AG04450 (cell line): ENCODE measurements at places on chromosomes 5 and 9.

- DNase-seq, result no peak
These were observed 176.4 kb downstream of the PDZD2 start for GRCh38 chr5:31815376-31815775.

- no peak for DNase-seq
These were observed 8.4 kb downstream of the BRD3OS start for GRCh38 chr9:134033516-134034214.

DNA sequence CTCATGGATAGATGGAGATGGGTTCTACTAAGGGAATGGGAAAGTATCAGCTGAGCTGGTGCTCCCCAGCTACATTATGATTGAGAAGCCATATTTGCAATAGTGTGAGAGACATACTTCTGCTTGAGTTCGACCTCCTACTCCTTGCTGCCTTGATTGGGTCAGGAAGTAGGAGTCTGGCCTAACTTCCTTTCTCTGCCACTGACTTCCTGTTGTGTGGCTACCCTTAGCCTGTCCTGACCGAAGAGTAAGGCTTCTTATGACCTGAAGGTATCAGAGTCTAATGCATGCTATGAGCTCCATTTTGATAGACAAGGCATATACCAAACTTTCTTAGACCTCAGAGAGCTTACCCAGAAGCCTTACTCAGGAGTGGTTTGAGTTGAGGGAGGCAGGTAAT, 53.9 kb downstream of the OSTF1 start:
- no peak for DNase-seq

DNA sequence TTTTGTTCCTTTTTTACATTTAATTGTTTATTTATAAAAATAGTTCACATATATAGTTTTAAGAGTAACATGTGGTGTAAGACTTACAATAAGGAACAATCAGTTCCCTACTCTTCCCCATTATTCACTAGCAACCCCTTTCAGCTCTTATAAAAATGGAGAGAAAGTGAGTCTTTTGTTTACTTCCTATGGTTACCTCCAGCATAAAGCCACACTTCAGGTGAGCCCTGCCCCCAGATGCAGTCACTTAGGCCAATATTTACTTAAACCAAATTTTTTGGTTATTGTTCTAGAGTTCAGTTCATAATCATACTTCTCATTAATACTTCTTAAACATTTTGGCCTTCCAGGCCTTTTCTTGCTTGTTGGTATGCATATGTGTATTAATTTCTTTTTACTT, 33.7 kb downstream of the UBE2R2 start:
- DNase-seq, result no peak

DNA sequence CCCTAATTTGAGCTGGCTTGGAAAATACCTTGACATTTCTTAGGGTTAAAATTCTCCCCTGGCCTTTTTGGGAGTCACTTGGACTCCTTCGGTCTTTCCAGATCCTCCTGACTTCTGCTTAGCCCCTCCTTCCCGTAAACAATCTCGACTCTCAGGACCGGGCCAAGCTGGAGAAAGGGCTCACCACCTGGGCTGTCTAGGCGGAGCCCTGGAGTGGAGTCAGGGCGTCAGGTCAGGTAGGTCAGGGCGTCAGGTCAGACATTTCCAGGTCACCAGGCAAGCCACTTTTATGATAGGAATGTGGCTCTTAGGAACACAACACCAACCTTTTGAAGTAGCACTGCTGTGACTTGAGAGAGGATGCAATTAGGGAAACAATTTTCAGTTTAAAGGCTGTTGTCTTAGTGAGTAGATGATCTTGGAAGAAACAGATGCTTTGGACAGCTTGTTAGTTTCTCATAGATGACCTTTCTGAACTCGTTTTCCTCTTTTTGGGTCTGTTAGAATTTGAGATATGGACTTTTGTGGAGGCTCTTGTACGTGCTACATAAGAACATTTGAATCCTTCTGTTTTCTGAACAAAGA, 12.8 kb downstream of the OSTF1 start:
- no peak for DNase-seq

GRCh38 chr5:151221574-151221973, 2.3 kb downstream of the CCDC69 start:
- DNase-seq, result no peak

DNA sequence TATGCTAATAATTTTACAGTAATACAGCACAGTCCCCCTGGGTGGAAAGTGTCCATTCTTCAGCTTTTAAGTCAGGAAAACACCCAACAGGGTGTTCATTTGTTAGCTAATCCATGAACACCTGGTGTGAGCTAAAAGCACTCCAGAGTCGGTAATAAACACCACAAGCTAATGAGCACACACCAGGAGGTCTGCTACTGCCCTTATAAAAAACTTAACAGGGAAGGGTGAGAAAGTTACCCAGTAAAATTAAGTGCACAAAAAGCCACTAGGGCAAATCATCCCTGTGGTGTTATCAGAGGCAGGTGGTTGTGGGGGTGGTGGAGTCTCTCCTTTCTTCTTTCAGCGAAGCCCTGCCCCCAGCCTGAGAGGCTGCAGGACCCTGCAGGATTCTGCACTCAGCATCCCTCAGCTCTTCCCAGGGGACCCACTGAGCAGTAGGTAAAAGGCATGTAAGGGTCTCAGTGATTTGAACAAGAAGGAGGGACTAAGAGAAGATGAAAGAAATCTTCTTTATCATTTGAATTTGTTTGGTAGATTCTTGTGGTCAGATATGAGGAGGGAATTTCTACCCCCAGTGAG, 14.4 kb downstream of the GDNF start:
- DNase-seq, result no peak

DNA sequence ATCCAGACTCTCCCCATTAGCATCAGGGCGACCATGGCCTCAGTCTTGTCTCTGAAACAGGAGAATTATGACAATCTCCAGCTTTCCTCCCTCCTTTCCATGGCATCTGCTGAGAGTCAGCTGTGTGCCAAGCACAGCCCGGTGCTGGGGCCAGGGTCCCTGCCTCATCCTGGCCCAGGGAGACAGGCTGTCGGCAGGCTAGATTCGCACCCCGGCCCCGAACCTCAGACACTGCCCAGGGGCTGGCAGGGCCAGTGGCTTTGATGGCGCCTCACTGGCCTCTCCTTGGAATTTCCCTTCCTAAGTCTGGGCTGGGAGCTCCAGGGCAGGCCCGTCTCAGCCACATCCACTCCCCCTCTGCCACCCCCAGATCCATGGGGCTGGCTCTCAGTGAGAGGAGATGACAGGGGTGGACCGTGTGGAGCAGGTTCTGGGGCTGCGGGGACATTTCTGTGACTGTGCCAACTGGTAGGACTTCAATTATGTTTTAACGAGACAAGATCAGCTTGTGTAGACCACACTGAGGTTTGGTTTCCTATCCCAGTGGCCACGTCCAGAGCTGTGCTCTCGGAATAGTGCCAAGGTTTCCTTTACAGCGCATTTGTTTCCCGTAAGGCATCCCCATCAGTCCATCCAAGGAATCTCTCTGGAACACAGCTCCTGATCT, 15.5 kb downstream of the FAM163B start:
- DNase-seq, result no peak

DNA sequence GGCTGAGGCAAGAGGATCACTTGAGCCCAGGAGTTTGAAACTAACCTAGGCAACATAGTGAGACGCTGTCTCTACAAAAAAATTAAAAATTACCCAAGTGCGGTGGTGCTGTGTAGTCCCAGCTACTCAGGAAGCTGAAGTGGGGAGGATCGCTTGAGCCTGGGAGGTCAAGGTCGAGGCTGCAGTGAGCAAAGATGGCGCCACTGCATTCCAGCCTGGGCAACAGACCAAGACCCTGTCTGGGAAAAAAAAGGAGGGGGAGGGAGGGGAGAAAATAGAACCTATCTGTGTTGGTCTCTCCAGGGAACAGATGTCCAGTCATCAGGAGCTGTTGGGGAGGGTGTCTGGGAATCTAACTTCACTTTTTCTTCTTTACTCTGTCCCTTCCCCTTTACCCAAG, 24.3 kb downstream of the MAT2B start:
- no peak for DNase-seq

GRCh38 chr5:30604648-30605262, 588.7 kb upstream of the CDH6 start:
- no peak for DNase-seq

GRCh38 chr5:180396926-180397325, 43.8 kb upstream of the GFPT2 start:
- DNase-seq, result no peak

- DNase-seq, result no peak
These were observed 364.2 kb downstream of the IRX2 start for GRCh38 chr5:2387250-2387633.

GRCh38 chr5:59798862-59799667, 94.5 kb downstream of the PDE4D start:
- DNase-seq, result no peak

GRCh38 chr9:120403543-120403856, 176.5 kb downstream of the CDK5RAP2 start:
- DNase-seq, result no peak

GRCh38 chr9:4986783-4987182, 1.7 kb downstream of the JAK2 start:
- no peak for DNase-seq

DNA sequence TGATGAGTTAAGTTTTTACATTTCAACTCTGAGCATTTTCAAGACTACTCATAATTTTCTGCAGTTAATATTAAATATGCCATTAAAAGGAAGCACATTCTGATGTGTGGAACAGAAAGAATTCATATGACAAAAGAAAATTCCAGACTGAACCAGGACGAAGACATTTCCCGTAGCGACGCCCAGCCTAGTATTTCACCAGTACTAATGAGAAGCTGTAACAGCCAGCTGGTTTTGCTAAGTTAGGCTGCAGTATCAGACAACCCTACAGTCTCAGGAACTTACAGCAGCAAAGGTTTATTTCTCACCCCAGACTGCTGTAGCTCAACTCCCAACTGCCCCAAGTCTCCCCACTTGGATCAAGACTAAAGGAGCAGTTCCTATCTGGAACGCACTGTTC, 91.6 kb downstream of the TMEM174 start:
- DNase-seq, result no peak
